Lung (tissue), 17 donors: ENCODE measurements at places on chromosomes 16 and 17.
A peak's percentile ranks its signal among the peaks of the same experiment; 100 is the strongest.

GRCh38 chr17:79188048-79188447 lies 113.4 kb downstream of the ENGASE start:
- no peak for DNase-seq

DNA sequence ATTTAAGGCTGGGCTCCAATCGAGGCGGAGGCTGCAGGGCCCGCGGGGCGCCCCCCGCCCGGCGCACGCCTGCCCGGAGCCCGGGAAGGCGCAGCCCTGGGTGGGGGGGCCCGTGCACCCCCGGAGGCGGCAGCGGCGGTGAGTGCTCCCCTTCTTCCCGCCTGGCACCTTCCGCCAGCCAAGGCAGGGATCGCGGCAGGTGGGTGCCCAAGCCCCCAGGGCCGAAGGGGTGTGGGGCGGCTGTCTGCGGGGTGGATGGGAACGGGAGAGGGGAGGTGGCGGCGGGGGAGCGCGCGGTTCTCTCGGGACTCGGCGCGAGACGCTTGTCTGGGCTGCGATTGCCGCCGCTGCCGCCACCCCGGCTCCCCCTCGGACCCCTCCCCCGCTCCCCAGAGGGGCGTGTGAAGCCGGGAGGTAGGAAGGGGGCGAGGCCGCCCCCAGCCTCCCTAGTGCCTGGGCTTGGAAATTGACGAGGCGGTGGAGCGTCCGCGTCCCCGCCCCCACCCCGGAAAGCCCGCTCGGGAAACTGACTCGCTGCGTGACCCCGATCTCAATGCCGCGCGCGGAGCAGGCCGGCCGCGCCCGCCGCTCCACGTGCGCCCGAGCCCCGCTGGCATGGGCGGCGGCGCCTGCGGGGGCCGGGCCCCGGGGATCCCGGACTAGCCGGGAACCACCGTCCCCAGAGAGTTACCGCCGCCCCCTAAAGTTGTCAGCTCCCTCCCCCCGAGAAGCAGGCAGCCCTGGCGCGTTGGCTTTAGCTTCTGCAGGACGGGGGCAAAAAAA lies 231.5 kb downstream of the MRTFB start:
- DNase-seq: peak; percentile 22

DNA sequence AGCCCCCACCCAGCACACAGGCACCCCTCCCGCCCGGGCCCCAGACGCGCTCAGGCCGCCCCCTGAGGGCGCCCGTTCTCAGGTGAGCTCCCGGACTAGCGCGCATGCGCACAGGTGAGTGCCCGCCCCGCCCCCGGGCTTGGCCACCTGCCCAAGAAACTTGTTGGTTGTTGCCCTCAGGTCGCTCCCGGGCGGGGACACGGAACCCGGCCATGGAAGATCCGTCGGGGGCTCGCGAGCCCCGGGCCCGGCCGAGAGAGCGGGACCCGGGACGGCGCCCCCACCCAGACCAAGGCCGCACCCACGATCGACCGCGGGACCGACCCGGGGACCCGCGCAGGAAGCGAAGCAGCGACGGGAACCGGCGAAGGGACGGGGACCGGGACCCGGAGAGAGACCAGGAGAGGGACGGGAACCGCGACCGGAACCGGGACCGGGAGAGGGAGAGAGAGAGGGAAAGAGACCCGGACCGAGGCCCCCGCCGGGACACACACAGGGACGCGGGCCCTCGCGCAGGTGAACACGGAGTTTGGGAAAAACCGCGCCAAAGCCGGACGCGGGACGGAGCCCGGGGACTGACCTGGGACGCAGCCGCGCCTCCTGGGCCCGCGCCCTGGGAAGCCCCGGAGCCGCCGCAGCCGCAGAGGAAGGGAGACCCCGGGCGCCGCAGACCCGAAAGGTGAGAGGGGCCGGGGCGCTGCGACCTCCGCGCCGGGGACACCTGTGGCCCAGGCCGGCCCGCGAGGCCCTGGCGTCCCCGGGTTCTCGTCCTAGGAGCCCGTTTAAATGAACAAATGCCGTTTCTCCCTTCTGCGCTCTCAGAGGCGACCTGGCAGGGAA lies at the start of gene MARVELD3:
Gene MARVELD3, plus strand, starts transcription at position 167 of the 840 bp plus-strand sequence. Its CDS starts 46 bp downstream, at position 213.
- peak; percentile 49 for DNase-seq

DNA sequence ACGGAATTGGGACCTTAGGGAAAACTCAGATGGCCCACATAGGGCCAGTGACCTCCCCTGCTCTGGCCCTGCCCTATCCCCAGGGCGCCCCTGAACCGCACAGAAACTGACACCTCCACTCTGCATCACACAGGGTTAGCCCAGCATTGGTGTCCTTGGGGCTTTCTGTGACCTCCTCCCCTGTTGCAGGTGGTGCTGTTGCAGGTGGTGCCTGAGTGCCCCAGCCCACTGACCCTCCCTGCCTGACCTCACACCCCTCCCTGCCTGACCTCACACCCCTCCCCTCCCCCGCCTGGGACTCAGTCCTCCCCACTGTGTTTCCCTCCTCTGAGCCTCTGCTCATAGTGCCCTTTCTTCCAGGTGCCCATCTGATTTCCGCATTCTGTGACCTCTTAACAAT lies 21.4 kb downstream of the TNFRSF13B start:
- no peak for DNase-seq

- peak; percentile 88 for DNase-seq
Observed at GRCh38 chr17:28112606-28113005, 70.1 kb downstream of the NLK start.

DNA sequence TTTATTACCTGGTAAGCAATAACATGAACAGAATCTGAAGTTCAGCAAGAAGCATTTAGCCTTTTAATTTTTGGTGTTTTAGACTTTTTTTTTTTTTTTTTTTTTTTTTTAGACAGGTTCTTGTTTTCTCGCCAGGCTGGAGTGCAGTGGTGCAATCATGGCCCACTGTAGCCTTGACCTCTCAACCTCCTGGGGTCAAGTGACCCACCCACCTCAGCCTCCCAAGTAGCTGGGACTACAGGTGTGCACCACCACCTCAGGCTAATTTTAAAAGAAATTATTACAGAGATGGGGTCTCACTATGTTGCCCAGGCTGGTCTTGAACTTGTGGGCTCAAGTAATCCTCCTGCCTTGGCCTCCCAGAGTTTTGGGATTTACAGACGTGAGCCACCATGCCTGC lies 173.0 kb upstream of the RBL2 start:
- DNase-seq: no peak

- no peak for DNase-seq
Observed at GRCh38 chr17:44487170-44487569, 16.0 kb downstream of the GPATCH8 start.

GRCh38 chr17:69909389-69909788 lies 165.6 kb upstream of the KCNJ16 start:
- DNase-seq: no peak

GRCh38 chr17:41417127-41417526 lies 7.3 kb downstream of the KRT37 start:
- no peak for DNase-seq

DNA sequence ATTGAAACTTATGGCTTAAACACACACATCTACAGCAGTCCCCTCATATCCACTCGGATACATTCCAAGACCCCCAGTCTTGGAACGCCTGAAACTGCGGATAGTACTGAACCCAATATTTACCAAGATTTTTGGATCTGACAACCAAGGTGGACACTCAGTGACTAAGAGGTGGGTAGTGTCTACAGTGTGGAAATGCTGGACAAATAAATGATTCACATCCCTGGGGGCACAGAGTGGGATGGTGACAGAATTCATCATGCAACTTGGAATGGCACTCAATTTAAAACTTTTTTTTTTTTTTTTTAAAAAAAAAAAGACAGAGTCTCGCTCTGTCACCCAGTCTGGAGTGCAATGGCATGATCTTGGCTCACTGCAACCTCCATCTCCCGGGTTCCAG lies 54.2 kb upstream of the TRAP1 start:
- DNase-seq: no peak
